ENCODE measurements at places on chromosomes 3 and 15. TPM values are rescaled to one million over a fixed set of nuclear protein-coding genes. Genes with fewer than 3 reads are reported as not detected.

DNA sequence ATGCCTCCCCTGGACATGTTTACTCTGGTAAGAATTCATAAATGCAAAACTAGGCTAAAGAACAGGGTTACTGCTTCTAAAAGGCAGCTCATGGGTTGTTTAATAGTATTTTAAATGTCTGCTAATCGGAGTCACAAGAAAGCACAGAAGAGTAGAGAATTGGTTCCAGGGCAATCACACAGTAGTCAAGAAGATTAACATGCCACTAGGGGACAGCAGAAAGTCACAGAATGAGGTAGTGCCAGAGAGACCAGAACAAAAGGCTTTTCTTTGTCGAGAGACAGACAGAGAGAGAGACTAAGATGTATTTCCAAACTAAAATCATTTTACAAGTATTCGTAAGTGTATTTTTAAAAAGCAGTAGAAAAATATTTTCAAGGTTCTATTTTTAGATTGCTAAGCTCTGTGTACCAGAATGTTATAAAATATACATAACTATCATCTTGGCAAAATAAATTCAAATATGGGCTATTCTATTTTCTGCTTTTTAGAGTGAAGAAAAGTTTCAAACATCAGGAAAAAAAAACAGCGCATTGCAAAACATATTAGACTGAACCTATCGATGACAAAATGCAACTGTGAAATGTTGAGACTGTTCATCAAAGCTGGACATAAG lies 78.3 kb upstream of the CDIN1 start:
- H3K36me3 ChIP-seq = no peaks in the 10 kb centered on the region
- H3K4me1 ChIP-seq = no peaks in the 10 kb centered on the region
- H3K4me3 ChIP-seq = no peak overlapping the region
- DNase-seq = peak; percentile 49
- H3K27me3 ChIP-seq = peaks cover 2% of the 10 kb centered on the region
- H3K27ac ChIP-seq = no peak overlapping the region

GRCh38 chr3:63857311-63857710 lies 6.3 kb downstream of the THOC7 start:
- no peak overlapping the region for H3K27ac ChIP-seq
- H3K4me3 ChIP-seq = no peak overlapping the region
- no peaks in the 10 kb centered on the region for H3K27me3 ChIP-seq
- H3K36me3 ChIP-seq = no peaks in the 10 kb centered on the region
- peaks cover 3% of the 10 kb centered on the region for H3K4me1 ChIP-seq

Gene MKRN2OS
- 0.20 TPM for total RNA-seq

Gene CDC25A
- 7.4 TPM for total RNA-seq

GRCh38 chr15:29103824-29104565 lies 165.6 kb downstream of the NSMCE3 start:
- H3K4me1 ChIP-seq = peaks cover 30% of the 10 kb centered on the region
- peak overlapping the region; percentile 32 for H3K4me3 ChIP-seq
- no peaks in the 10 kb centered on the region for H3K27me3 ChIP-seq
- peak; percentile 90 for DNase-seq
- H3K36me3 ChIP-seq = peaks cover 78% of the 10 kb centered on the region

DNA sequence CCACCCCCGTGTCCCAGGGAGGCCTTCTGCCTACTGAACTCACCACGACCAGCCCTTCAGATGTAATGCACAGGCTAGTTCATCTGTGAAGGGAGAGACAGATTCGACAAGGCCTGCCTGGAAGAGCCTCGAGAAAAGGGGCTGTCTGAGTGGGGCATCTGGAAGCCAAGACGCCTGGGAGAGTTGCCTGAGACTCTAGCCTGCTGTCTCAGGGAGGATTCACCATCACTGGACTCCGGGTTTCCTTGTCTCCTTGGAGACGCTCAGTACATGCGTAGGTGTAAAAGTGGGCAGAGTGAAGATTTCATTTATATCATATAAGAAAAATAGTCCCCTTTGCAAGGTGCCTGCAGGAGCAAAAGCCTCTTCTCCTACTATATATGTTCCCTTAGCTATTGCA lies 468.9 kb downstream of the FOXP1 start:
- no peaks in the 10 kb centered on the region for H3K36me3 ChIP-seq
- no peak overlapping the region for H3K27ac ChIP-seq
- H3K4me3 ChIP-seq = no peak overlapping the region
- no peaks in the 10 kb centered on the region for H3K27me3 ChIP-seq
- no peak for DNase-seq

Gene MAP2K1
- total RNA-seq = 42.8 TPM

DNA sequence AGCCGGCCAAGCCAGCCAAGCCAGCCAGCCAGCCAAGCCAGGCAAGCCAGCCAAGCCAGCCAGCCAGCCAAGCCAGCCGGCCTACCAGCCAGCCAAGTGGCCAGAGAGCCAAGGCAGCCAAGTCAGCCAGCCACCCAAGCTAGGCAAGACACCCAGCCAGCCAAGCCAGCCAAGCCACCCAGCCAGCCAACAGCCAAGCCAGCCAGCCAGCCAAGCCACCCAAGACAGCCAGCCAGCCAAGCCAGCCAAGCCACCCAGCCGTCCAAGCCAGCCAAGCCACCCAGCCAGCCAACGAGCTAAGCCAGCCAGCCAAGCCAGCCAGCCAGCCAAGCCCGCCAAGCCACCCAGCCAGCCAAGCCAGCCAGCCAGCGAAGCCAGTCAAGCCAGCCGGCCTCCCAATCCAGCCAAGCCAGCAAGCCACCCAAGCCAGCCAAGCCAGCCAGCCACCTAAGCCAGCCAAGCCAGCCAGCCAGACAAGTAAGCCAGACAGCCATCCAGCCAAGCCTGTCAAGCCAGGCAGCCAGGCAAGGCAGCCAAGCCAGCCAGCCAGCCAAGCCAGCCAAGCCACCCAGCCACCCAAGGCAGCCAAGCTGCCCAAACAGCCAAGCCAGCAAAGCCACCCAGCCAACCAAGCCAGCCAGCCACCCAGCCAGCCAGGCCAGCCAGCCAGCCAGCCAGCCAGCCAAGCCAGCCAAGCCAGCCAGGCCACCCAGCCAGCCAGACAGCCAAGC lies 200.5 kb downstream of the GOLGA6L6 start:
- no peaks in the 10 kb centered on the region for H3K27me3 ChIP-seq
- H3K27ac ChIP-seq = no peak overlapping the region
- H3K4me1 ChIP-seq = no peaks in the 10 kb centered on the region
- no peak overlapping the region for H3K4me3 ChIP-seq
- H3K36me3 ChIP-seq = peaks cover 19% of the 10 kb centered on the region

Gene CKMT1A
- 21.5 TPM for total RNA-seq

Gene ZBED2
- total RNA-seq = not detected

Gene SENP2
- total RNA-seq = 49.5 TPM

DNA sequence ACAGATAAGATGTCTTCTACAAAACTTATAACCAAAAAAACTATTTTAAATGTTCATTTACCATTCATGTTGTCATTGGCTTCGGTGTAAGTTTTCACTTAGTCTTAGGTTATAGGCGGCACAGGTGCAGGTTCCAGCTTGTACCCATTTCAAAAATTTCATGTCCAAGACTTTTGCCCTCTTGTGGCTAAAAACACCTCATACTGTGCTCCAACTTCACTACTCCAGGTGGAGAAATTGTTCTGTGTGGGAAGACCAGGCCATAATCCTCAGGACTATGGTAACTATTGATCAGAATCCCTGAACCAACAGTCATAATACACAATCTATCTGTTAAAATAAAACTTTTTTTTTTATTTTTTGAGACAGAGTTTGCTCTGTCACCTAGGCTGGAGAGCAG lies 95.2 kb upstream of the ATP11B start:
- H3K27ac ChIP-seq = no peak overlapping the region
- H3K36me3 ChIP-seq = no peaks in the 10 kb centered on the region
- no peak overlapping the region for H3K4me3 ChIP-seq

DNA sequence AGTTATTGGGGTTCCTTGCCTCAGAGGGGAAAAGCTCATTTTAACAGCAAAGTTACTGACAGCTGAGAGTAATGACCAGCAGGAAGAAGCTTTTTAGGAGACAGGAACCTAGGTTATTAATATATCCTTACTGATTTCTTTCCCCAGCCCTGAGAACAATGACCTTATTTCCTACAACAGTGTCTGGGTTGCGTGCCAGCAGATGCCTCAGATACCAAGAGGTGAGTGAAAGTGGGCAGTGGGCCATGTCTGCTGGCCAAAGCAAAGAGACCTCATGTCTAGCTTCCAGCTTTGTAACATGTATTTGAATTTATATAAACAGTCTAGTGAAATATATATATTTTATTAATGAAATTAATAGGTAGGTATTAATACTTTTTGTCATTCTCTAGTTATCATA lies 5.0 kb downstream of the CCNDBP1 start:
- no peak for DNase-seq
- no peak overlapping the region for H3K27ac ChIP-seq
- H3K4me3 ChIP-seq = no peak overlapping the region
- no peaks in the 10 kb centered on the region for H3K27me3 ChIP-seq

Gene SERPINI2
- 5.7 TPM for total RNA-seq

DNA sequence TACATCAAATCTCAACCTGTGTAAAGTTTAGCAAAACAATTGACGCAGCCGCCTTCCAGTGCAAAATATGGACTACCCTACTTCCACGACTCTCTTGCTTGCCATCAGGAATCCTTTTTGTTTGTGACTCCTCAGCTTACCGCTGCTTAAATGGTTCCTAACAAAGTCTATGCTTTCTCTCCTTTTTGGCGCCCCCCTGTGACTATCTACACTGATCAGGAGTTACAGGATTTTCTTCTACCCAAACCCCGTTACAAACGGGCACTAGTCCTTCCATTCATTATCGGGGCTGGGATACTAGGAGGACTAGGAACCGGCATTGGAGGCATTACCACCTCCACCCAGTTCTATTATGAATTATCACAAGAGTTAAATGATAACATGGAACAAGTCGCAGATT lies 184.0 kb downstream of the IGSF11 start:
- no peaks in the 10 kb centered on the region for H3K27me3 ChIP-seq
- no peaks in the 10 kb centered on the region for H3K36me3 ChIP-seq
- no peaks in the 10 kb centered on the region for H3K4me1 ChIP-seq
- H3K4me3 ChIP-seq = no peak overlapping the region

Gene KBTBD12
- 1.8 TPM for total RNA-seq

DNA sequence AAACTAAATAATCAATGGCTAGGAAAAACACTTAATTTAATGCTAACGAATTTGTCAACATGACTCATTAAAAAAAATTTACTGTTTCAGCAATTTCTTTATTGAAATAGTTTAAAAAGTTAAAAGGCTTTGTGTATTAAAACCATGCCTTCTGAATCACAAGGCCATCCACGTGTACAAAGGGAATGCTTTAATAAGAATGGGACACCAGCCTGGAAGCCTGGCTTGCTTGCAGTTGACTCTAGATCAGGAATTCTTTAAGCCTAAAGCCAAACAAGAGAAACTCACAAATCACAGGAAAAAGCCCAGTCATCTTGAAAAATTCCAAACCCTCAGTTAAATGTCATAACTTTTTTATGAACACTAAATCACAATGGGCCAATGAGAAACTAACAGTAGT lies 137.6 kb downstream of the PEAK1 start:
- no peaks in the 10 kb centered on the region for H3K4me1 ChIP-seq
- peaks cover 3% of the 10 kb centered on the region for H3K36me3 ChIP-seq
- H3K27ac ChIP-seq = no peak overlapping the region
- no peak overlapping the region for H3K4me3 ChIP-seq
- no peaks in the 10 kb centered on the region for H3K27me3 ChIP-seq
- no peak for DNase-seq

GRCh38 chr3:52253314-52254304 lies 8.1 kb downstream of the PPM1M start:
- H3K27me3 ChIP-seq = no peaks in the 10 kb centered on the region
- peaks cover 89% of the 10 kb centered on the region for H3K36me3 ChIP-seq
- peak; percentile 22 for DNase-seq
- no peak overlapping the region for H3K4me3 ChIP-seq
- H3K27ac ChIP-seq = peak overlapping the region; percentile 27
- H3K4me1 ChIP-seq = peaks cover 5% of the 10 kb centered on the region

GRCh38 chr3:78970656-78971055 lies 797.1 kb downstream of the ROBO1 start:
- H3K36me3 ChIP-seq = no peaks in the 10 kb centered on the region
- DNase-seq = no peak
- H3K27ac ChIP-seq = no peak overlapping the region
- H3K4me1 ChIP-seq = no peaks in the 10 kb centered on the region

DNA sequence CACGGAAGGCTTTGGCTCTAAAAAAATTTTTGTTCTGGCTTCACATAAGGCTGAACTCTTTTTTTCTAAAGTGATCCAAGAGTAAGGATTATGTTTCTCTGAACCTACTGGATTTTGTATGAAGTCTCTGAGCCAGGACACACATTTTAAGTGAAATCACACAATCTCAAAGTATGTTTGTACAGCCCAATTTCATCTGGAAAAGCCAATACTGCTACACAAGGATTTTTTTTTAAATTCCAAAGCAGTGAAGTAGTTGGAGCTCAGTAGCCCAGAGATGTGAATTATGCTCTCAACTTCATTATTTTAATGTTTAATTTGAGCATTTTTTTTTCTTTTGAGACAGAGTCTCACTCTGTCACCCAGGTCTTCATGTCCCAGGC lies 243.9 kb downstream of the FAM43A start:
- H3K27me3 ChIP-seq = no peaks in the 10 kb centered on the region
- peaks cover 14% of the 10 kb centered on the region for H3K4me1 ChIP-seq
- no peaks in the 10 kb centered on the region for H3K36me3 ChIP-seq
- no peak overlapping the region for H3K4me3 ChIP-seq

Gene CRYBG3
- 30.6 TPM for total RNA-seq

DNA sequence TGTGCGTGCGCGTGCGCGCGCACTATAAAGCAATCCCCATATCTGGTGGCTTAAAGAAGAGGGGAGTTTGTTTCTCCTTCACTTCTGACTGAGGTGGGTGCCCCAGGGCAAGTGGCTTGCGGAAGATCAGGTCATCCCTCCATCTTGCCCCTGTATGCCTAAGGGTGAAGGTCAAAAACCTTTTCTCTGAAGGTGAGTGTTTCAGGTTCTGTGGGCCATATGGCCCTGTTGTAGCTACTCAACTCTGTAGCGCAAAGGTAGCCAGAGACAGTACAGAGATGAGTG lies 5.5 kb downstream of the ABTB1 start:
- no peaks in the 10 kb centered on the region for H3K27me3 ChIP-seq
- H3K27ac ChIP-seq = no peak overlapping the region
- H3K36me3 ChIP-seq = peaks cover 41% of the 10 kb centered on the region
- H3K4me3 ChIP-seq = no peak overlapping the region
- peaks cover 9% of the 10 kb centered on the region for H3K4me1 ChIP-seq
- no peak for DNase-seq

DNA sequence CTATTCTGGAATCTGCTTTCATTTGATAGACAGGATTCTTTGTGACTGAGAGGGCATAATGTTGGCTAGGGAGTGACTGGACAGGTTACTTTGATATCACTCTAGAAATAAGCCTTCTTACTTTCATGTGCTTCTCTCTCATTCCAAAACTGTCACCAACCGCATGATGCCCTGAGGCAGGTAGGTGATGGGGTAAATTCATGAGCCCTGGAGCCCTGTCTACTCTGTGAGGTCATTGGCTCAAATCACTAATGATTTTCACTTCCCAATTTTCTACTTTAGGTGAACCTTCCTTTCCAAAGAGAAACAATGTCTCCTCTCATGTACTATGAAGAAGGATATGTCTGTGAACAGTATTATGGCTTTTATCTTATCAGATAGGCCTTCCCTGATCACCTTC lies 596.7 kb downstream of the TUSC7 start:
- DNase-seq = no peak
- no peaks in the 10 kb centered on the region for H3K27me3 ChIP-seq
- no peak overlapping the region for H3K4me3 ChIP-seq
- H3K4me1 ChIP-seq = no peaks in the 10 kb centered on the region
- H3K27ac ChIP-seq = no peak overlapping the region

Gene TIPARP
- total RNA-seq = 33.2 TPM
